ENCODE measurements at places on chromosomes 2 and 18.

- DNase-seq: no peak
Observed at GRCh38 chr2:180524499-180524898, 455.9 kb upstream of the UBE2E3 start.

- no peak for DNase-seq
Observed at GRCh38 chr2:128169497-128169896, 78.5 kb downstream of the UGGT1 start.

- no peak for DNase-seq
Observed at GRCh38 chr2:194819367-194819766, 837.7 kb upstream of the SLC39A10 start.

DNA sequence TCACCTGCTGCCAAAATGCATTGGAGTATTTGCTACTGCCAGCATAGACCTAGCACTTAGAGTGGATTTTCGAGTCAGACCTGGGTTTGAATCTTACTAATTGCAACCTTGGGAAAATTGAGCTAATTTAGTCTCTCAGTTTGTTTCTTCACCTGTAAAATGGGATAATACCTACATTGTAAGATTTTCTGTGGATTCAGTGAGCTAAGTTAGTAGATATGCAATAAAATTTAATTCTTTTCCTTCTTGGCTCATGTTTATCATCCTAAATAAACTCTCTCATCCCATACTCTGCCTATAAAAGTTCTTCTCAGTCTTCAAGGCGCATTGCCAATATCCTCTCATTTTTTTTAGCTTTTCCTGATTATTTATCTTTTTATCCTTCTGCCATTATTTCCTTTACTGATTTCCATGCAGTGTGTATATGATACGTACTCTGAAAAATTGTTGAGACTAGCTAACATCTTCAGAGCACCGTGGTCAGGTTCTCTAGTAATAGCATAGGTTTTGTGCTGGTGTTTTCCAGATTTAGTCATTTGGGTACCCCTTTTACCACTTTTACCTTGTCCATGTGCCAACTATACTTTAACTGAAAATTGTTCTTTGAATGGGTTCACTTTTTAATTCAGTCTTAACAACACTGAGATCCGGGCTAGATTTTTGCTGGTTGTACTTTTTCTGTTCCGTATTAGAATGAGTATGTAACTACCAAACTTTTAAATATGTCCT lies 7.3 kb downstream of the CEP192 start:
- no peak for DNase-seq

DNA sequence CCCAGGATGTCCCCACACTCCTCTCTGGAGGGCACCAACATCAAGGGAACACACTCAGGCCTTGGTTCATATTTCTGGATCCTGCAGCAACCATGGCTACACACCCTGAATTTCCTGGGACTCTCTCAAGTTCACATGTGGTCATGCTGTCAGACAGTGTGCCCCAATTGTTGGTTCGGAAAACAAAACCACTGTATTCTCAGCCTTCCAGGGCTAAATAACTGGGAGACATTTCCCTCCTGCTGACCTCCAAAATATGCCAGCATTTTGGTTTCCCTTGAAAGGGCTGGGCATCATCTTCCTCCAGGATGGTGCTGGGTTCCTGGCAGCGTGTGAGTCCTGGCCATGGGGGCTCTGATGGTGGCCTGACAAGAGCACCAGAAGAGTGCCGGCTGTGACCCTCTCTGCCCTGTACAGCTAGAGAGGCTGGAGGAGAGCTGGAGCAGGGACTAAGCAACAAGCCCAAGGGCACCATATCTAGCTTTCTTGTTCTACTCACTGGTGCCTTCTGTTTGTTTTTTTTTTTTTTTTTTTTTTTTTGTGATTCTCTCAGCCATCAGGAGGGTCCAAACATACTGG lies 37.5 kb upstream of the WIPF1 start:
- DNase-seq: peak; percentile 46

Measured in effector memory CD8-positive, alpha-beta T cell (primary cell).